Fibroblast of skin of scalp (primary cell): ENCODE measurements at places on chromosomes 7 and 10.
A peak's percentile ranks its signal among the peaks of the same experiment; 100 is the strongest.

DNA sequence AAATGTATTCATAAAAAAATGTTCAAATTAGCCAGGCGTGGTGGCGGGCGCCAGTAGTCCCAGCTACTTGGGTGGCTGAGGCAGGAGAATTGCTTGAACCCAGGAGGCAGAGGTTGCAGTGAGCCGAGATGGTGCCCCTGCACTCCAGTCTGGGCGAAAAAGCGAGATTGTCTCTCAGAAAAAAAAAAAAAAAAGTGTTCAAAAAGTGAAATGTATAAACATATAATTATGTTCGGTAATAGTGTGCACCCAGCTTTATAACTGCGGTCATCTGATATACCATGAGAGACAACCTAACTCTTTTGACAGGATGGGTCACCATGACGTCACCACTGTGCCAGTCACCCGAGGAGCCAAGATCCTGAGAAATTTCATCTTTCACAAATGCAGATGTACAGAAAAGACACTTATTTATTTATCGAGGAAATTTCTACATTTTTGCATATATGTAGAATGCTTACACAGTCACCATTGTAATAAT, 594 bp upstream of the RP9 start:
- peak; percentile 23 for DNase-seq

- DNase-seq: peak; percentile 1
These were observed 1.4 kb upstream of the TRA2A start for GRCh38 chr7:23533238-23533604.

- DNase-seq: no peak
These were observed 29.1 kb downstream of the CPED1 start for GRCh38 chr7:121017586-121017985.

- DNase-seq: no peak
These were observed 115.7 kb downstream of the ICA1 start for GRCh38 chr7:8146106-8146787.

DNA sequence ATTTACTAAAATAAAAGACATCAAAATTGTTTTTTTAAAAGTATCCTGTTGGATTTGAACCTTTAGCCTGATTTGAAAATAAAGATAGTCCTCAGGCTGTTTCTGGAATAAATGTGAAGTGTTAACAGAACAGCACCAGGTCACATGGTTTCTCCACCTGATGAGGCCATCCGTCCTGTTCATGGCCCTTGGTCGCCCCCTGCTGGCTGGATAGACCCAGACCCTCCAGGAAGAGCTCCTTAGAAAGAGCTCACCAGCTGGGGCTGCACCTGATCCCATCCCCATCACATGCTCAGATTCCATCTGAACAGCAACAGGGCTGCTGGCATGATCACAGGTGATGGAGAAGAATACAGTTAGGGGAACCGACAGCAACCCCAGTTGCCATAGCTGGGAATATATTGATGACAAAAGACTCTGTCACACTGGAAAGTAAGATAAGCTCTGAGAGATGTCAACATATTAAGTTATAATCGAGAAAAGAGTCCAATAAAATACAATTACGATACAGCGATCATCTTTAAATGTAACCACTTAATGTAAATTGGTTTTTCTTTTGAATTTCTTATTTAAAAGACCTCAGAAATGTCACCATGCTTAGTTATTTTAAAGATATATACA, 4.8 kb downstream of the OR2A14 start:
- peak; percentile 68 for DNase-seq

DNA sequence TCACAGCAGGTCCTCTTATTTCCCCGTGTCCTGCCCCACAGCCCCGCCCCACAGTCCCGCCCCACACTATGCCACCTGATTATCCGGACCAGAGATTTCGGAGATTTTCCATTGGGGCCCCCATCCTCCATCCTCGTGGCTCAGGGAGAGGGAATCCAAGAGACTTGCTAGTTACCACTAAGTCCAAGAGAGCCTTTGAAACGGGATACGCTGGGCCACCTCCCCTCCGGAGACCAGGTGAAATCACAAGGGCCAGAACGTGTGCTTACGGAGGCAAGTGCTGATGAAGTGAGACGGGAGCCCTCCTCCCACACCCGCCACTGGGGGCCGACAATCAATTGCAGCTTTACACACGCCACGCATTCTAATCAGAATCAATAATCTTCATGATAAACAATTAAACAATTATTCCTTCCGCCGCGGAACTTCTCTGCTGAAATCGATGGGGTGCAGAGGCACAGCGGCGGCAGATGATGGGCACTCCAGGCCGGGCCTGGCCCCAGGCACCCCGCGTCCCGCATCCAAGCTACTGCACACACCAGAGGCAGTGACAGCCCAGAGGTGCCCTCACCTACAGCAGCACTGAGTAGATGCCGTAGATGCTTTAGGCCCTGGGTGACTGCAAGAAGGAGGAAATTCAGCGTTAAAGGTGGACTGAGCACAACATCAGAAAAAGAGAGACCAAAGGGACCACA, 534.0 kb upstream of the FOXK1 start:
- no peak for DNase-seq

- DNase-seq: no peak
These were observed 327.4 kb downstream of the SORCS1 start for GRCh38 chr10:106836933-106837663.

GRCh38 chr7:117445206-117445605, 17.9 kb upstream of the ASZ1 start:
- DNase-seq: no peak

GRCh38 chr10:4503076-4503475, 322.9 kb upstream of the AKR1E2 start:
- peak; percentile 54 for DNase-seq

- DNase-seq: no peak
These were observed 311.9 kb downstream of the GRM8 start for GRCh38 chr7:126940723-126941307.

DNA sequence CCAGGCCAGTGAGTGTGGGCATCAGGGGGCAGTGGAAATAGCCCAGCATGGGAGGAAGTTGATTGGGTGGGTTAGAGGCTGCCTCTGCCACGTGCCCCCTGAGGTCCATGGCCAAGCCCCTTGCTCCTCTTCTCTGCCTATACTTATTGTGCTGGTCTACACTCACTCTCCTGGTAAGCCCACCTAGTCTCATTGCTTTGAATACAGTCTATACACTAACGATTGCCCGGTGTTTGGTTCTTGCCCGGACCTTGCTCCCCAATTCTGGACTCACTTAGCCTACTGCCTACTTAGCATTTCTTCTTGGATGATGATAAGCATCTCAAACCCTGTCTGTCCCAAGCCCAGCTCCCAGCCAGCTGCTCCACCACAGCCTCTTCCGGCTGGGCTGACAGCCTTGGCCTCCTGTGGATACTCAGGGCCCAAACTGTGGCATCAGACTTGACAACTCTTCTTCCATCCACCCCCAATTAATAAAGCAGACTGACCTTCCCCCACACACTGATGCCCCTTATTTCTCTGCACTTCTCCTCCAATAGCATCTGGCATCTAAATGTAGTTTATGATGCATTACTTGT, 10.1 kb downstream of the LRRC18 start:
- no peak for DNase-seq

- no peak for DNase-seq
These were observed 218.6 kb downstream of the CELF2 start for GRCh38 chr10:11236234-11236633.
